ENCODE measurements at places on chromosomes 12 and 14.
A peak's percentile ranks its signal among the peaks of the same experiment; 100 is the strongest.

GRCh38 chr14:75168586-75169335 is 7.7 kb downstream of the TMED10 start:
- no peak for DNase-seq

DNA sequence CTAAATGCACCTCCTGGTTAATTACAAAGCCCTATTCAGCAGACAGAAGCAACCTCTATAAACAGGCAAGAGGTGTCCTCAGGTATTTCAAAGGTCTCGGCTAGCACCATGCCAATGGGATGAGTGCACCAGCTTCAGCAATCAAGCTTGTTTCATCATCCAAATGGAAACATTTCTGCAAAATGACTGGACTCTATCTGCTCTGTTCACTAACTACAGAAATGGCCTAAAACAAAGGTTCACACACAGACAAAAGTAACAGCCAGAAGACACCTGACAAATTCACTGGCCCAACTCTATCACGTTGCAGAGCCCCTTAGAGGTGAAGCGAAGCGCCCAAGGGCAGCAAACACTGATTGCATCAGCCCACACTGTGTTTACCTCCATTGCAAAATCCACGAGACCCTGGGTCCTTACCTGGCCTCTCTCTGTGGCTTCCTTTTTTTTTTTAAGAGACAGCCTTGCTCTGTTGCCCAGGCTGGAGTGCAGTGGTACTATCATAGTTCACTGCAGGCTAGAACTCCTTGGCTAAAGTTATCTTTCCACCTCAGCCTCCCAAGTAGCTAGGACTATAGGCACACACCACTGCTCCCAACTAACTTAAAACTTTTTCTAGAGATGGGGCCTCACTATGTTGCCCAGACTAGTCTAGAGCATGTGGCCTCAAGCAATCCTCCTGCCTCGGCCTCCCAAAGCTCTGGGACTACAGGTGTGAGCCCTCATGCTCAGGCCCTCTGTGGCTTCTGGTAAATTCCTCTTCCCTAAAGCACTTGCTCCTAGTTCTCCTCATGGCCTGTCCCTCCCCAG is 8.5 kb upstream of the SYNE3 start:
- DNase-seq: no peak

DNA sequence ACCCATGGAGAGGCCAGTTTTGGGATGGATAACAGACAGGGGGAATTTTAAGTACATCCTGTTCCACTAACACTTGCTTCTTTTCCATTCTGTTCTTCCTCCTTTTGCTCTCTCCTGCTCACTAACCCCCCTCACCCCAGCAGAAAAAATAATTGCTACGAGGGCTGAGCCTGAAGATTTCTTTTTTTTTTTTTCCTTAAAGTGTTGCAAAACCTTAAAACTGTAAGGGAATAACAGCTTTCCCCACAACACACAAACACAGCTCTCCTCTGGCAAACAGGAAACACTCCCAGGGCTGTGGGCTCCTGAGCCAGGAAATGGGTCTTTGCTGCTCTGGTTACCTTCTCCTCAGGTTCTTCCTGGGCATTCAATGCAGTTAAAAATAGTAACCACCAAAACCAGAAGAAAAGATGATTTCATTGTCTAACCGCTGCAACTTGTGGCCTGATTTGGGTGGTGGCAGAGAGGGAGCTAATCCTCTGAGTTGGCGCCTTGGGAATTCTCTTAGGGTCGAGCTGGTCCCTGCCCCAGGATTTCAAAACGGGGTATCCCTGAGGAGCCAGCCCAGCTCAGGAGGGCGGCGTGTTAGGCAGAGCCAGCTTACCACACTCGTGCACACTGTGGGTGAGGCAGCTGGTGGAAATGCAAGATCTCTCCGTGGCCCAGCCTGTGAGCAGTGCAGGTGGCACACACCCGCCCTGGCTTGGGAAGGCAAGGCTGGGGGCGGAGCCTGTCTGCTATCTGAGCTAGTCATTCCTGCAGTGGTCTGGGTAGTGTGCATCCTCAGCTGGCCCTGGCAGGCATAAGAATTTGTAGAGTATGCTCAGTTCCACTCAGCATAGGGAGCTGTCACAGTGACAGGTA is 17.1 kb upstream of the EMP1 start:
- DNase-seq: no peak

DNA sequence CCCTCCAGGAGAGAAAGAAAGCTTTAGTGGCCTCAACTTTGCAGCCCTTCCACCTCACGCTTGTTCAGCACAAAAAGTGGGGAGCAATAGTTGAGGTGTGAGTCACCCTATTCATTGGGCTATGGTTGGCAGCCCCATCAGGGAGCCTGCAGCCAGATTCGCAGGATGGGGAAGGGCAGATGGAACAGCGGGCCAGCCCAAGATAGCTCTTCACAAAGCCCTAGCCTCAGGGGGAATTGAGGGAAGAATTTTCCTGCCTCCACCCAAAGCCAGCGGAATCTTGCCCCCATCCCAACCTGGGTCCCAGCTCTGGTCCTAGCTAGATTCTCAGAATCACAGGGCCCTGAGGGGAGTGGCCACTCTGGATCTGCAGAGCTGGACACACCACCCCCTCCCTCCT is 3.6 kb upstream of the KRT5 start:
- DNase-seq: no peak

- DNase-seq: no peak
These were observed 24.6 kb downstream of the LIN52 start for GRCh38 chr14:74109369-74109768.

GRCh38 chr12:15677228-15677627 is 112.0 kb downstream of the EPS8 start:
- DNase-seq: no peak

DNA sequence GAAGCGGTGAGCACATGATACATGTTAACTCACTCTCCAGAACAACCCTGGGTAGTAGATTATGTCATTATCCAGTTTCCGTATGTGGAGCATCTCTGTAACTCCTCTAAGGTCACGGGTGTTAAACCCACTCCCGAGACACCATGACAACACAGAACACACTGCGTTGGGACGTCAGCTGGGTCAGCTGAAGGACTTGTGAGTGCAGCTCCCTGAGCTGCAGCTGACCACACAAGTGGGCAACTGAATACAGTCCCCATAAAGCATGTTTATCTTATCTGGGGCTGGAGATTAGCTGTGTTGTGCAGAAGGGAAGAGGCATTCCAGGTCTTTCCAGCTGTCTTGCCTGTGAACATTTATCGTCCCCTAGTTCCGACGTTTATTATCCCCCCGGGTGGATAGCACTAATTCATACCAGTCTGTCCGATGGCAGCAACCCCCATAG is 211.5 kb downstream of the CHST11 start:
- peak; percentile 96 for DNase-seq

DNA sequence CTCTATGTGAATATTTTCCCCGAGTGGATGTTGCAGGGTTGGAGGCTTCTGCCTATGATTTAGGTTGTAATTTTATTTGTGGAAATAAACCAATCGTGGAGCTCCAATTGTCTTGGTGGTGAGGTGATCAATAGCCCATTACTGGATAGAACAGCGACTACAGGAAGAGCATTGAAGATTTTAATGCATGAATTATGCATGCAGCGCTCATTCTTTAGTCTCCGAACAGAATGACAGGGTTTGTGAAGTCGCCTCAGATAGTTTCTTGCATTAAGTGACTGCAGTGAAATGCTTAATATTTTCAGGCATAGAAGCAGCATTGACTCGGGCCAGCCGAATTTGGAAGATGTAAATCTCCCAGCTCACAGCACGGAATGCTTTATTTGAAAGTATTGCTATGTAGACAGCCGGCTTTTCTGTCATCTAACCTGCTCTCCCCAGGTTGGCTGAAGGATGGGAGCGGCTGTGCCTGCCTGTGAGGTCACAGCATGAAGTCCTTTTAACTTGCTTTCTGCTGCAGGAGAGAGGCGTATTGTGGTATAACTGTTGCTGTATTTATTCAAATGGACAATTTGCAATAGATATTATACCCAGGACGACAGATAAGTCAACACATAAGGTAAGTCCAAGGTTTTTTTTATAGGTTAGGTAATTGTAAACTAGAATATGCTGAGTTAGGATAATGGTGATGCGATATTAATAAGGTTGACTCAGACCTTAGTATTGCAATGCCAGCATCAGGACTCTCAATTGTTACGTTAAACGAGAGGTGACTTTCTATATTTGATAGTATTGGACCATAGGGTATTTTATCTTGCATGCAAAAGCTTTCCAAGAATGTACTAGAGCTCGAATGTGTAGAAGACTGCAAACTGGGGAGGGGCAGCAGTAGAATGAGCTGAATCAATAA is 135.7 kb downstream of the CNTN1 start:
- no peak for DNase-seq

- DNase-seq: no peak
These were observed 981.8 kb downstream of the TMEM121 start for GRCh38 chr14:106508216-106508615.

DNA sequence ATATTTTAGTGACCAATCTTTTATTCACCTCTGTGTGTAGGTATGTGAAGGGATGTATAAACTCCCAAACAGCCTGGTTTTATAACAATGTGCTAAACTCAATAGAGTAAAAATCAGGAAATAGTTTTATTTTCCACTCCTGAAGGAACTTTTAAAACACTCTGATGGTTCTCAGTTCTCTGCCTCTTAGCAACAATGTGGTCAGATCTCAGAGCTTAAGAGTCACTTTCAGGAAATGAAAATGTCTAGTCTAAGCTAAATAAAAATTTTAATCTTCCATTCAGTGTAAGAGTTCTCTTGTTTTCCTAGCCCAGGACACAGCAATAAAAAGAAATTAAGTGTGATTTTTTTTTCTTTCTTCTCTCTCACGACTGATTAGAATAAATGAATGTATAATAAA is 718.0 kb downstream of the C12orf50 start:
- DNase-seq: no peak

- DNase-seq: no peak
These were observed 4.3 kb upstream of the RAPGEF3 start for GRCh38 chr12:47762850-47763465.

- DNase-seq: no peak
These were observed 5.6 kb downstream of the CHFR start for GRCh38 chr12:132881818-132882217.

GRCh38 chr12:53333845-53334244 is 2.3 kb downstream of the SP7 start:
- no peak for DNase-seq

DNA sequence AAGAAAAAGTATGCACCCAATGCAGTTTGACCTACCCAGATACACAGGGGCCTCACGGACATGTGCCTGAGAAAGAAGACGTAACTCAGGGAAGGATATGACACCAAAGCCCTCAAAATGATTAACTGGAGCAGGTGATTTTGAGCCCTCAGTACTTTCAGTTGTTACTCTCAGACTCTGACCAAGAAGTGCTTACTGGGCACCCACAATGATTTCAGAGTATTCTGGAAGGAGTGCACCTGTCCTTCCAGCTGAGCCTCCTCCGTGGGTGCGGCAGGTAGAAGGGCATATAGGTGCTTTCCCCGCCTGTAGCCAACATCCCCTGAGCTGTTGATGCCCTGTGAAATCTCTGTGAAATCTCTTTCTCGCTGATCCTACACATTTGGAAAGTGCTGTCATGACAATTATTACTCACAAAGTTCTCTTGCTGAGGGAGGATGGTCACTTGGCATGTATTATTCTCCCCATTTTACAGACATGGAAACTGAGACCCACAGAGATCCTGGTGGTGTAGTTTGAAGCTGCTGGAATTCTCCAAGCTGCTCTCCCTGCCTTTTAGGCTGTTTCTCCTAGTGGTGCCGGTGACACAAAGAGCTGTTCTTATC is 154.3 kb upstream of the CCND2 start:
- DNase-seq: no peak

- DNase-seq: no peak
These were observed 718 bp downstream of the CCDC92 start for GRCh38 chr12:123971770-123972456.

GRCh38 chr14:61103541-61104339 is 122.7 kb downstream of the SLC38A6 start:
- DNase-seq: peak; percentile 80

DNA sequence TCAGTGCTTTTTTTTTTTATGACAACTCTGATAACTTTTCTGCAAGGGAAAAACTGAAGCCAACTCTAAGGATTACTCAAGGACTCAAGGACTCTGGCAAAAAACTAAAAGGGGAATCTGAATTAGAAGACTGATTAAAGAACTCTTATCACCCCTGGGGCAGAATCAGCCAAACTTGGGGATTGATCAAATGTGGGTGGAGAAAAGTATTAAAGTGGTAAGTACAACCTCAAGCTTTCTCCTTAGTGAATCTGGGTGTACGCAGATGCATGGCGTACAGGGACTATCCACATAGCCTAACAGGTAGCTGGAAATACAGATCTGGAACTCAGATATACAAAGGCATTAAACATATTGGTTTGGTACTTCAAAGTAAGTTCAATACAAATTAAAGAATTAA is 7.3 kb downstream of the LIMA1 start:
- no peak for DNase-seq

GRCh38 chr12:108551535-108551934 is 9.4 kb downstream of the SART3 start:
- peak; percentile 7 for DNase-seq

- no peak for DNase-seq
These were observed 980.9 kb upstream of the FBXO33 start for GRCh38 chr14:40413136-40413535.

- no peak for DNase-seq
These were observed 63.4 kb upstream of the PLEKHG3 start for GRCh38 chr14:64640839-64641238.

GRCh38 chr14:60686865-60687264 is 37.3 kb downstream of the SIX4 start:
- no peak for DNase-seq

Measured in foreskin melanocyte (primary cell).